ENCODE measurements at places on chromosomes 6 and 20. TPM values are rescaled to one million over a fixed set of nuclear protein-coding genes. Genes with fewer than 3 reads are reported as not detected.

The PNLDC1 gene
- not detected for total RNA-seq

The DLL1 gene
- 4.9 TPM for total RNA-seq

The HS3ST5 gene
- total RNA-seq: 0.09 TPM

The TSBP1 gene
- total RNA-seq: not detected

The BANF2 gene
- not detected for total RNA-seq

The KCNK5 gene
- total RNA-seq: under 0.01 TPM

The C20orf204 gene
- total RNA-seq: 1.6 TPM

The LPA gene
- total RNA-seq: not detected

The RMND1 gene
- total RNA-seq: 36.4 TPM

The ZNF133 gene
- total RNA-seq: 14.6 TPM

The SLC17A5 gene
- total RNA-seq: 13.8 TPM

The COL9A3 gene
- 0.98 TPM for total RNA-seq

The GINS1 gene
- total RNA-seq: 7.9 TPM

The NFS1 gene
- 19.9 TPM for total RNA-seq

The TRIM31 gene
- not detected for total RNA-seq

The WFDC5 gene
- total RNA-seq: not detected

The KIAA1755 gene
- total RNA-seq: 4.9 TPM

The TGM3 gene
- total RNA-seq: 0.08 TPM

The DACT2 gene
- total RNA-seq: 0.98 TPM

The FYN gene
- 137 TPM for total RNA-seq

The SOX12 gene
- total RNA-seq: 7.7 TPM

The IL20RA gene
- total RNA-seq: 0.90 TPM

The PTPRK gene
- 27.1 TPM for total RNA-seq

The RAET1G gene
- 0.82 TPM for total RNA-seq

The EYA4 gene
- 5.7 TPM for total RNA-seq

The TAAR1 gene
- not detected for total RNA-seq

The GABRR2 gene
- 0.09 TPM for total RNA-seq

The CPNE5 gene
- 0.18 TPM for total RNA-seq

The CLIC5 gene
- total RNA-seq: not detected

The CRIP3 gene
- total RNA-seq: not detected

The OR2J3 gene
- not detected for total RNA-seq

The RBPJL gene
- total RNA-seq: not detected

The TFAP2B gene
- under 0.01 TPM for total RNA-seq

The GRM4 gene
- total RNA-seq: 0.08 TPM

The TIAM2 gene
- 8.9 TPM for total RNA-seq

The CGA gene
- not detected for total RNA-seq

The COL10A1 gene
- total RNA-seq: not detected

The FOXC1 gene
- 15.7 TPM for total RNA-seq

The SLX4IP gene
- 7.0 TPM for total RNA-seq

The DUSP15 gene
- total RNA-seq: 9.9 TPM

The TFAP2D gene
- total RNA-seq: not detected

The ME1 gene
- total RNA-seq: 17.0 TPM

The CLPSL2 gene
- total RNA-seq: not detected

The SEL1L2 gene
- not detected for total RNA-seq

The DTNBP1 gene
- total RNA-seq: 5.8 TPM

The SPEF1 gene
- 0.09 TPM for total RNA-seq

Data from fibroblast of the aortic adventitia (primary cell).